ENCODE measurements at places on chromosomes 4 and X.

GRCh38 chr4:114393295-114394038 lies 205.1 kb upstream of the UGT8 start:
- DNase-seq: peak; percentile 47

DNA sequence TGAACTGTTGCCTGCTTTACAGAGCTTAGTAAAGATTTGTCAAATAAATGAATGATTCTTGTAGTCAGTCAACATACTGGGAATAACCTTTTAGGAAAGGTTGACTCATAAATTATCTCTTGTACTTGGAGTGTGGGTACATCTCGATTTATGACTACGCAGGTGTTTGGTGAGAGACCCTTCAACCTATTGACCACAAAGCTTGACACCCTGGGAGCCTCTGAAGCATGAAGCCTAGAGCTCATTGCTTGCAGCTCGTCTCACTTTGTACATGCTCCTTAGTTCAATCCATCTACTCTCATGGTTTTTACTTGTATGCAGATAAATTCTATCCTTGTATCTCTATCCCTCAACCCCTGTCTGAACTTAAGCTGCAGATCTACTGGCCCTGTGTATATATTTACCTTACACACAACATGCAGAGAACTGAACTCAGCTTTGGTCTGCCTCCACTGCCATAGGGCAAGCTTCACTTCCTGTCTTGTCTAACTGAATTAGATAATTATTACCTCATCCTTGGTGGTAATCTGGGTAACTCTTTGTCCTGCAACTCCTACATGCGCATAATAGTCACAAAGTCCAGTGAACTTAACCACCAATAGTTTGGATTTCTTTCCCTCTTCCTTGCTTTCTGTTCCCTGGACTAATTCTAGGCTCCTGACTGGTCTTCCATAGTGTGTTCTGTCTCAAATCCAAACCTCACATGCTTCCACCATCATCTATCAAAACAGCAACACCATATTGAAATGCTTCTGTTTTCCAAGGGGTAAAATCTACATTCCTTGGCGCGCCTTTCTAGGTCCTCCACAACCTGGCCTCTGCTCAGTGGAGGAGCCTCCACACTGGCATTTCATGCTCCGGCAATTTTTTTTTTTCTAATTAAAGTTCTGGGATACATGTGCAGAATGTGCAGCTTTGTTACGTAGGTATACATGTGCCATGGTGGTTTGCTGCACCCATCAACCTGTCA lies 32.2 kb upstream of the FAT1 start:
- no peak for DNase-seq

- DNase-seq: no peak
These were observed 62.6 kb upstream of the GYPA start for GRCh38 chr4:144203155-144203554.

- peak; percentile 65 for DNase-seq
These were observed 36.0 kb downstream of the BST1 start for GRCh38 chr4:15738877-15739276.

DNA sequence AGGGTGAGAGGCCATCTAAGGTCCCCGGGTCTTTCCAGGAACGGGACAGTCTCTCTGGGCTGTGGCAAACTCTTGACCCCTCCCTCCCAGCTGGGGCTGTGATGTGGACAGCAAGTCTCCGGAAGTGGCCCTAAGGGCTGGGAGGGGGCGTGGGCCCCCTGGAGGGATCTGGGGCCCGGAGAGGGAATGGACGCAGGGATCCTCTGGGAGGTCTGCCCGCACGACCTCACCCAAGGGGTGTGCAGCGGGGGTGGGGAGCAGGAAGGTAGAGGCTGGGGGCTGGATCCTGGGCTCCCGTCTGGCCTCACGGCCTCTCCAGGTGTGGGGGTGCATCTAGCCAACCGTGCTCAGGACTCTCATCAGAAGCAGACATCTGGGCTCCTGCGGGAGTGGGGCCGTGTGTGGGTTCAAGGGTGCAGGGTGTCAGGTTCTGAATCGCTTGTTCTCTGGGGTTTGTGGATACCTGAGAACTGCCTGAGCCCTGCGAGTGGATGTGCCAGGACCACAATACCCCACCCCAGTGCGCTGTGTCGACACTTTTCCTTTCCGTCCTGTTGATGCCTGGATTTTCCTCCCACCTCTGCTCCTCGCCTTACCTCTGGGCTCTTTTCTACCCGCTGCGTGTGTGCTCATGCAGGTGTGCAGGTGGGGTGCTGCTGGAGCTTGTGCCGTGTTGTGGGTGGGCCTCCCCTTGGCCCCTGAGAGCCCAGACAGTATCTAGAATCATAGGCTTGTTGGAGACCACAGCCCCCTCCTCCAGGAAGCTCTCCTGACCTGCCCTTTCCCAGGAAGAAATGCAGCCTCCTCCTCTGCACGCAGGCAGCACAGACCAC lies 915 bp downstream of the CPZ start:
- no peak for DNase-seq

DNA sequence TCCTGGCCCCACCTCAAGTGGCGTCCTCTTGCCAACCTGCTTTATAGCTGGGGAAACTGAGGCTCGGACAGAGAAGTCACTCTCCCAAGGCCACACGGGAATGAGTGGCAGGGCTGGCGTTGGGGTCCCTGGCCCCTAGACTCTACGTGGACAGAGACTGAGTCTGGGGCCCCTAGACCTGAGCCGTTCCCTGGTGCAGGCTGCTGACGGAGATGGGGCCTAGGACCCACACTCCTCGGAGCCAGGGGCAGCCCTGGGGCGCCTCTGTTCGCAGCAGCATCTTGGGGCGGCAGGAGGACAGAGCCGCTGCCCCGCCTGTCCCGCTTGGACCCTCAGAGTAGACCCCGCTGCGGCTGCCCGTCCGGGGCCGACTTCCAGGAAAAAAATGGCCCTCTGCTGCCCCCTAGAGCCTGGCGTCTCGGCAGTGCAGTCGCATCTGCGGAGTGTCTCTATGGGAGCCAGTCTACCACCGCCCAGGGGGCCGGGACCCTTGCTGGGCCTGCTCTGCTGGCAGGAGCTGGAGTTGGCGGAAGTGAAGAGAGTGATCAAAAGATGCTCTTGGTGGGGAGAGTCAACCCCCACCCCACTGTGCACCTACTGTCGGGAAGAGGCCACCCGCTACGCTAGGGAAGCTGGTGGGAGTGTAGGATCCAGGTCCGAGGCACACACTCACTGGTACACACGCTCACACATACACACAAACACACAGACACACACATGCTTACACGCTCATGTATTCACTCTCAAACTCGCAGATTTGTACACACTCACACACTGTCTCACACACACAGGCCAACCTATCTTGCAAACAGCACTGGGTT lies 220.1 kb downstream of the AFAP1 start:
- DNase-seq: no peak

DNA sequence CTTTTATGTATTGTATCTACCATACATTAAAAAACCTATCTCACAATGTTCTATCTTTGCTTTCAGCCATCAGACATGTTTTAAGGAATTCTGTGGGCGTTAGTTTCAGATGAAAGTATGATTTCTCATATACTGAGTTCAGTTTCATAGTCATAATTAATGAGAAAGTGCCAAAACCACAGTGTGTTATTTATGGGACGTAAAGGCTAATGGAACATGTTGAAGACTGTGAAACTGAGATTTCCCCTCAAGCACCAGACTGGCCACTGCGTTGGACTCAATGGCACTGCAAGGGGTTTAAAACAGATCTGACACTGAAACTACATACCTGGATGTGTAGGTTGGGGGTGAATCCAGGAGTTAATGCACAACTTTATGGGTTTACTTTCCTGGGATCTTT lies 32.0 kb downstream of the F8 start:
- DNase-seq: no peak

GRCh38 chr4:95627024-95627605 lies 78.3 kb upstream of the UNC5C start:
- no peak for DNase-seq

GRCh38 chrX:155213731-155214130 lies 2.5 kb upstream of the VBP1 start:
- DNase-seq: no peak

DNA sequence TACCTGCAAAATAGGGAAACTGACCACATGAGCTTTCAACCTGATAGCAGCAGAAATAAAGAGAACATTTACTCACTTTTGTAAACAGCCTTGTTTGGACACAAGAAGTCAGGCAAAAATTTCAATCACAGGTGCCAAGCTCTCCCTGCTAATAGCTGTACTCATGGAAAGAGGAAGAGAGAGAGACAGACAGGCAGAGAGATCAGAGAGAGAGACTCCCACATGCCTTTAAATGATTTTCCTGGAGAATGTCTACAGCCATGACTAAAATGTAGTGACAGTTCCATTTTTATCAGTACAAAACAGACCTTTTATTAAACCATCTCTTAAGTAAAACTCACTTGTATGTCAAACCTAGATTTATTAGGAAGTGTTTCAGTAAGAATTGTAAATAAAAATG lies 752.9 kb downstream of the TRAM1L1 start:
- DNase-seq: no peak

DNA sequence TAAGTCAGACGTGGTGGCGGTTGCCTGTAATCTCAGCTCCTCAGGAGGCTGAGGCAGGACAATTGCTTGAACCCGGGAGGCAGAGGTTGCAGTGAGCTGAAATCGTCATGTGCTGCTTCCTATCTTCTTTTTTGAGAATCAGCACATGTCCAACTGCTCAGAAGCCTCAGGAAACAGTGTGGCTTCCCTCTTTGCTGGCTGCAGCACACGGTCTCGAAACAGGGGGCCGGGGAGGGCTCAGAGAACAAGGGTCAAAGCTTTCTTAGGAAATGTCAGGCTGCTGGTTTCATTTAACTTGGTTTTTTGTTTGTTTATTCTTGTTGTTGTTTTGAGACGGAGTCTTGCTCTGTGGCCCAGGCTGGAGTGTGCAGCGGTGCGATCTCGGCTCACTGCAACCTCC lies 31.3 kb downstream of the CRLF2 start:
- DNase-seq: no peak

- peak; percentile 17 for DNase-seq
These were observed 570.9 kb downstream of the ADGRL3 start for GRCh38 chr4:61771056-61771455.

GRCh38 chr4:147421456-147421855 lies 59.4 kb upstream of the EDNRA start:
- no peak for DNase-seq

GRCh38 chrX:23844502-23845138 lies 61.6 kb downstream of the SAT1 start:
- peak; percentile 21 for DNase-seq

DNA sequence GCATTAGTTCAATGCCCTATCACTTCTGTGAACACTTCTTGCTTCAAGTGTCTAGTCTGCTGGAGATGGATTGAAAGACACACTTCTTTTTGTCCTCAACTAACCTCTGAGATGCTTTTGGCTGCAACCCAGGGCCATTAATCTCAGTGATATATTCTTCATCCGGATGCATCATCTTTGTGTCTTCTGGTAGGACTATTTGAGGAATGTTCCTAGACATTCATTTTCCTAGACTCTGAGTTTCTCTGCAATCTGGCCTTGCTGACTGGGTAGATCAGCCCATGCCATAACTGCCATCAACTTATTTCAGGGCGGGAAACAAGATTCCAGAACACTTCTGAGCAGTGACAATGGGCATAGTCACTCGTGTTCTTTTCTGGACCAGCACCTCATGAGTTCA lies 329.4 kb downstream of the PDGFC start:
- DNase-seq: peak; percentile 35

DNA sequence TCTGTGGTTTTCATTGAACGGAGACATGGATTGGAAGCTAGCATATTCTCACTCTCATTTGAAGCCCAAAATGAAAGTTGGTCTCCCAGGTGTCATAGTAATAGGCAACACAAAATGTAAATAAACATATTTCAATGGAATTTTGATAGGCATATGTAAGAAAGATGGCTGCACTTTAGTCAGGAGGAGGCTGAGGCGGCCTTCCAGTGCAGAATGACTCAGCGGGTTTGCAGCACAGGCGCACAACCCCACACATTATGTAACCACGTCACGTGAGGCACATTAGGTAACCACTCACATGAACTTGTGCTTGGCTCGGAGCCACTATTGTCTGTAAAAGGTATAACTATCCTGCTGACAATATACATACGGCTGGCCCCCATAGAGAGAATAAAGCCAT lies 381.7 kb downstream of the GPAT3 start:
- DNase-seq: no peak

DNA sequence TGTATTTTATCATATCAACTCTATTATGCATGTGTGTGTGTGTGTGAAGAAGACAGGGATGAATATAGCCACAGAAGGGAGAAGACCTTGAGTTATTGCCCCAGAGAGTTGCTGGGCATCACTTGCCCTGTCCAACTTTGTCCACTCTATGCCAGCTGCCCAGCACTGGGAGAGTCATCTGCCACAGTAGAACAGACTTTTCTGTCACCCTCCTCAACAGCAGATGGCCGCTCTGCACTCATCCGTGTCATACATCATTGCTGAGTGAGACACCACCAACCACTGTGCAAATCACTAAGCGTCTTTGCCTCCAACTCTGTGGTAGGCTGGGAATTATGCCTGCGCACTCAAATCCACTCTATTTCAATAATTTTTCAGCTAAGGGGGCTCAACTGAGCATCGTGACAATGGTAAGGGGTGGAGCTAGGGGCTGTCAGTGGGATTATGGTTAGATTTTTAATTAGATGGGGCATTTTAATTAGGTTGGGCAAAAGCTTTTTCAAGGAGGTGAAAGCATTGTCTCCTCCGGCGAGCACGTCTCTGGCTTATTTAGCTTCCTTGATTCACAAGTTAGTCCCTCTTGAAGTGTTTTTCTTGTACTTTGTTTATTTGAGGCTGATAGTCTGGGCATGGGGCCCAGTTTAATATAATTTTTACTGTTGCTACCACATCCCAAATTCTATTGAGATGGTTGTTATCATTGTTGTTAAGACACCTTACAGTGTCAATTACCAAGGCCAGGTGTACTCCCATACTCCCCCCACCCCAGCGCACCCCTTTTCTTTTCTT lies 100.1 kb upstream of the KLF3 start:
- peak; percentile 13 for DNase-seq

DNA sequence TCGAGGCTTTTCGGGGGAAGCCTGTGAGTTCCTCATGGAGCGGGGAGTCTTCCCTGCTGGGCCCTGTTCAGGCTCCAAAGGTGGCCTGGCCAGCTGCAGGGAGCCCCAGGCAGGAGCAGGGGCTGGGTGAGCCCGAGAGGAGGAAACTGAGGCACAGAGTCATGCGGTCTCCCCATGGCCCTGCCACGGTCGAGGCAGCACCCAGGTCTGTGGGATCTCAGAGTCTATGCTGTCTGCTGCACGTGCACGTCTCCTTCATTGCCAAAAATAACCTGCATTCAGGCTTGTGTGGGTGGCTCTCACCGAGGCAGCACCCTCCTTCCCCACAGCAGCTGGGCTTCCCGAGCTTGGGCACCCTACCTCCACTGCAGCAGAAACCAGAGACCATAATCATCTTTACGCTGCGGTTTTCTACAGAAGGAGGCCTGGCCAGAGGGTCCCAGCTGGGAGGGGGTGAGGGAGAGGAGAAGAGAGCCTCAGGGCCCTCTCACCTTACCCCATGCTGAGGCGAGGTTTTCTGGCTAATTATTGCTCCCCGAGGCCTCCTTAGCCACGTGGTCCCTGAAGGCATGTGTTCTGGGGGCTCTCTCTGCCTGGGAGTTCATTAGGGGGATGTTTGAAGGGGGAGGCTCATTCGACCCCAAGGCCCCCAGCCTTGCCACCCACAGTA lies 64.3 kb downstream of the CPZ start:
- DNase-seq: no peak
